ENCODE measurements at places on chromosomes 6 and 20.

DNA sequence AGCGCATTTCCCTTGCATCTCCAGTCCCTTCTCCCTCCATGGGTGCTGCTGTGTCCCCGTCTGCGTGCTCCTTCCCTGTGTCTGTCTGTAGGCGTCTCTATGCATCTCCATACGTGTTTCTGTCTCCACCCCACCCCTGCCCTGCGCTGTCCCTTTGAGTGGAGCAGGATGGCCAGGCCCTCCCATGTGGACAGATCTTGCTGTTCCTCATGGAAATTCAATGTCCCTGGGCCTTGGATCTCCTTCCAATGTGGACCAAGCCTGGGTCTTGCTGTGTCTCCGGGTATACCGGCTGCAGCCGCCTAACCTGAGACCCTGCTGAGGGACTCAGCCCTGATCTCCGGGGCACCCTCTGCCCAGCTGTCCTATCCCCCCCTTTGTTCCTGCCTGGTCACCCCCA lies 172.7 kb downstream of the BMP7 start:
- no peak for DNase-seq

- DNase-seq: no peak
These were observed 582.2 kb upstream of the FLRT3 start for GRCh38 chr20:14919501-14920081.

- DNase-seq: no peak
These were observed 80.6 kb upstream of the EYA4 start for GRCh38 chr6:133160536-133160935.

- no peak for DNase-seq
These were observed 64.8 kb downstream of the GRIK2 start for GRCh38 chr6:101458336-101458735.

DNA sequence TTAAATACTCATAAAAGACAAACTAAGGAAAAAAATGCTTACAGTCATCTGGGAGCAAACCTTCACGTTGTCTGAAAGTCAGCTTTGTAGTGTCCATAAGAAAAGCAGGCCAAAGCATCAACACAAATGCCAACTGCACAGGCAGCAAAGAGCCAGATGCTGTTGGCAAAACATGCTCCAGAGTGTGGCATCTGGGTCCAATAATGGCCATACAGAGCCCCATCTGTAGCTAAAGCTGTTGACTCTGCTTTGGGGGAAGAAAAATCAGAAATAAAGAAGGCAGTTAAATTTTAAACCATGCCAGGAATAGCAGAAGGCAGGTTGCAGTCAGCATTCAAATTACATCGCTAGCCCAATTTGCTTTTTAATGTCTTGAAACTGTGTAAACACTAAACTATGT lies 776.3 kb downstream of the EYS start:
- DNase-seq: no peak

DNA sequence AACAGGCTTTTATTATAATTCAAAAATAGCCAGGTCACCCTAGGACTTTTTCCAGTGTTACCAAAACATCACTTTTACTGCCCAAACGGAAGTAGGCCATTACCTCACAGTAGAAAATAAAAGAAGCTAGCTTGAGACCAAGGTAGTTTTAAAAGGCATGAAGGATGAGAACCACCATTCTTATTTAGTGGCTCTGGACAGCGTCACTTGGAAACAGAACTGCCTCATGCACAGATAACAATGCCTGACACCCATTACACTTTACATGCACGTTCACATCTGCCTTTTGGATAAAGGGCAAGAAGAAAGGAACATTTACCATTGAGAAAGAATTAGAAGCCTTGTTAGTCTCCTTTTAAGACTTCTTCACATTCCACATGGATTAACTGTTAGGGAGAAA lies 1.9 kb upstream of the PAQR8 start:
- no peak for DNase-seq

GRCh38 chr6:144725736-144726522 lies 440.8 kb downstream of the UTRN start:
- DNase-seq: no peak

DNA sequence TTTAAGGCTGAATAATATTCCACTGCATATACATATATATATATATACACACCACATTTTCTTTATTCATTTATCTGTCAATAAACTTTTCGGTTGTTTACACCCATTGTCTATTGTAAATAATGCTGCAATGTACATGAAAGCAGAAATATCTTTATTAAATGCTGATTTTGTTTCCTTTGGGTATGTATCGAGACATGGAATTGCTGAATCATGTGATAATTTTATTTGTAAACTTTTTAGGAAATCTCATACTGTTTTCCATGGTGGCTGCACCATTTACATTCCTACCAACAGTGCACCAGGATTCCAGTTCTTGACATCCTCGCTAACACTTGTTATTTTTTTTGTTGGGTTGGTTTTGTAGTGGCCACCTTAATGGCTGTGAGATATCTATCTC lies 14.1 kb upstream of the HLA-DOA start:
- no peak for DNase-seq

DNA sequence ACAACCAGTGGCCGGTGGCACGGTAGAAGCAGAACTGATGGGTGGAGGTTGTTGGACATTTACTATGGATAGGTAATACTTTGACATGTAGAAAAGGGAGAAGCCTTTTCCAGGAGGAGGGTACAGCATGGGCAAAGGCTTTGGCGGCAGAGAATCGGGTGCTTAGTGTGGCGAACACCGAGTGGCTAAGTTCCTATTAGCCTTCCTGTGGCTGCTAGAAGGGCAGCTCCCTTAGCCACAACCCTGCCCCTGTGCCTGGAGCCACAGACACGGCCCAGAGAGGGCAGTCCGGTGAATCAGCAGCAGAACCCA lies 37.9 kb upstream of the TGM2 start:
- no peak for DNase-seq

DNA sequence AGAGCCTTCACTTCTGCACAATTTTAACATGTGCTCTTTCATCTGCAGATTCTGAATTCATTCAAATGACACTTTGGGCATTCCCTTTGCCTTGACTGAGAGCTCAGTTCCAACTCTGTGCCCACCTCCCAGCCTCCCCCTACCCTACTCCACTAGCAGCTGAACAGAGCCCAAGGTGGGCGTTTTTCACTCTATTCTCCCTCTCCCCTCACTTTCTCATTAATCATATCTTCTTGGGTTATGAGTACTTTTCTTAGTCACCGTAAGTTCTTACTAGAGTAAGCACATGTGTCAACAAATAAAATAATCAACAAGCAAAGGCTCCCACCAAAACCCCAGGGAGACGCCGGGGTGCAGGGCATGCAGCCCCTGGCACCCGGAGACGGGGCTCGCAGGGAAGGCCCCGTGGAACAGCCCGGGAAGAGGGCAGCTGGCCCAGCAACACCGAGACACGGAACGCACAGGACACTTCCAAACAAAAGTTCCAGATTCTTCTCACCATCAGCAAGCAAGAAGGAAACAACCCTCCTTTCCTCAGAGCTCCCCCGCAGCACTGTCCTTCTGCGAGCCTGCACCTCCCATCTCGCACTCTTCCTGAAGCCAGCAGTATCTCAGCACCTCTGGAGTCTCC lies 34.1 kb downstream of the TAF4 start:
- DNase-seq: no peak

DNA sequence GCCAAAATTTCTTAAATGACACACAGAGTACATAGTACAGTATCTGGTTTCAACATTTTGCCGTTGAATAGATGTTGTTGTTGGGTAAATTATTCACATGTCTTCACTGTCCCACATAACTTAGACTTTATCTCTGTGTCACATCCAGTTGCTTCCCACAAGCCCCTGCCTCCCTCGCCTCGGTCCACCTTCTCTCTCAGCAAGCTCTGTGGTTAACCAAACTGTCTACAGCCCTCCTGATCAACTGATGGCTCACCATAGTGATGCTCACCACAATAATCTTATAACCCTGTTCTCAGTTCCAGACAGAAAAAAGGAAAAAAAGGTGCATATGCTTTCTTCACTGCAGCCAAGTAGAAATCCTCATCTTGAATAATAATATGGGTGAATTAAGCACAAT lies 23.0 kb downstream of the IL17F start:
- no peak for DNase-seq

GRCh38 chr6:3619201-3619600 lies 132.3 kb downstream of the PXDC1 start:
- DNase-seq: no peak

DNA sequence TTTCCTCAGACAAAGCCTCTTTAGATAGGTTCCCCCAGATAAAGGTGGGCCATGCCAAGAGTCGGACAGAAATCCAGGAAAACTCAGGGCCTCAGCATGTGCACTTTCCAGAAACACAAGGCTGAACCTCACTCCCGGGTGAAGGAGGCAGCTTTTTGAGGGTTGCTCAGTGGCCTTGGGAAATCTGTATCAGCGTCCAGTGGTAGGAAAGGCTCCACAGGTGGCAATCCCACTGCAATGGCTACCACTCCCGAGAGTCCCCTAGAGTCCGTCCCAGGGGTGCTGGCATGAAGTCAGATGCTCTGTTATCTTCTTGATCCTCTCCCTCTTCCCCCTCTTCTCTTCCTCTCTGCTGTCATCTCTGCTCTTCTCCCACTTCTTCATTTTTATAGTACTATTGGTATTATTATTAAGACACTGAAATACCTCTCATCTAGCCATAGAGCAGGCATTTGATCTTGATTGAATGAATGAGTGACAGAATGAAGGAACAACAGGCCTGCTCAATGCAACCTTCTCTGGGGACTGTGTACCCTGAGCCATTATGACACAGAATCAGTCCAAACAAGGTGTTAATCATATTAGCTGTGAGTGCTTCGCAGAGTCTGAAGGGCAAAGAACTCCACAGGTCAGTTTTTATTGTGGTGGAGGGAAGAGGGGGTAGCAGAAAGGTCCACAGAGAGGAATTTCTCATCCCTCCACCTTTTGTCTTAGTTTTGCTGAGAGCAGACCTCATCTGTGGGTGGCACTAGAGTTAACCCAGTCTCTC lies 13.3 kb downstream of the SLC22A1 start:
- no peak for DNase-seq

DNA sequence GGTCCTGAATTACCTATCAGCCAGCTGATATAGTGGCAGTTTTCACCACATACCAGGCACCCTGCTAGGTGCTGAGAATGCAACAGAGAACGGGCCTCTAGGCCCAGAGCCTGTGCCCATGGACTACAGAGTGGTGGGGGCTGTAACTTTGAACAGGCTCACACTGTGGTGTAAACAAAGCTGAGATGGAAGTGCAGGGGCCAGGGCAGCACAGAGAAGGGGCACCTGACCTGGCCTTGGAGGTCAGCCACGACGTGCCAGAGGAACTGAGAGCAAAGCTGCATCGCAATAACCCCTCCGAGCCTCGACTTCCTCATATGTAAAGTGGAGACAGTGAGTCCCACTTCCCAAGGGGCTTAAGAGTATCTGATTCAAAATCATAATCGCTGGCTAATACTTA lies 105.8 kb downstream of the MAFB start:
- no peak for DNase-seq

DNA sequence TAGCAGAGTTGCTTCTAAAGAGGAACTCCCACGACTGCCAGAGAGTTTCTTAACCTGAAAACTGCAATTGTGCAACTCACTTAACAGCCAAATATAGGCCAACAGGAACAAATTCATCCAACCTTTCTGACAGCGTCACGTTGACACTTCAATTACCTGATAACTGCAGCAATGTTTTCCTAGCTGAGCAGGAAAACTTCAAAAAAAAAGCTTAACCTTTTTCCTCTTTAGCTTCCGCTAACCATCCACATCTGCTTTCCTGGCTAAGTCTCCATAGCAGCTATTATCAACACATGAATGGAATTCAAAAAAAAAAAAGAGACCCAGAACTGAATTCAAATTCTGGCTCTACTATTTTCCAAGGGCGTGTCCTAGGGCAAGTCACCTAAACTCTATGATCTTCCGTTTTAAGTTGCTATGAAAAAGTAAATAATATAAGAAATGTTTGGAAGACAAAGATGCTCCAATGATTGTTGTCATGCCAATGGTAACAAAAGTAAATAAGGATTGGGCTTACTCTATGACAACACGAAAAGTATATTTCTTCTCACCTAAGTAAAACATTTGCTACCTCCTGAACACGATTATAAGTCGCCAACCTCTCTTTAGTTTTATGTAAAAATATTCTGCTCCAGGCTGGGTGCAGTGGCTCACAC lies 524.6 kb upstream of the JARID2 start:
- DNase-seq: no peak

DNA sequence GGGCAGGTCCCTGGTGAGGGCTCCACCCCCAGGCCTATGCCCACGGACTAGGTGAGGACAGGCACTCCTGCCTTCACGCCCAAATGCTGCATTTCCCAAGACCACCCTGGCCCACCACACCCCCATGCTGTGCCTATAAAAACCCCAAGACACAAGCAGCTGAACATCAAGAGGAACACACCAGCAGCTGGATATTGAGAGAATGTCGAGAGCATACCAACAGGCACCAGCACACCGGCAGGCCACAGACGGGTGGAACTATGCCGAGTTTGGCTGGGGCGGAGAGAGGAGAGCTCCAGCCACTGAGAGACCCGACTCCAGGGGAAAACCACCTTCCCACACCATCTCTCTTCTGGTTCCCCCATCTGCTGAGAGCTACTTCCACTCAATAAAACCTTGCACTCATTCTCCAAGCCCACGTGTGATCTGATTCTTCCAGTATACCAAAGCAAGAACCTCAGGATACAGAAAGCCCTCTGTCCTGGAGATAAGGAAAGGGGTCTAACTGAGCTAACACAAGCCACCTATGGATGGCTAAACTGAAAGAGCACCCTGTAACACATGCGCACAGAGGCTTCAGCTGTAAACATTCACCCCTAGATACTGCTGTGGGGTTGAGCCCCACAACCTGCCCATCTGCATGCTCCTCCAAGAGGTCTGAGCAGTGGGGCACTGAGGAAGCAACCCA lies 316.2 kb downstream of the FOXC1 start:
- no peak for DNase-seq

All from activated CD8-positive, alpha-beta memory T cell treated with anti-CD3 and anti-CD28 coated beads for 4 hours (primary cell).